Omental fat pad (tissue), 4 donors: ENCODE measurements at places on chromosomes 7 and 10. TPM values are rescaled to one million over a fixed set of nuclear protein-coding genes. Genes with fewer than 3 reads are reported as not detected.

DNA sequence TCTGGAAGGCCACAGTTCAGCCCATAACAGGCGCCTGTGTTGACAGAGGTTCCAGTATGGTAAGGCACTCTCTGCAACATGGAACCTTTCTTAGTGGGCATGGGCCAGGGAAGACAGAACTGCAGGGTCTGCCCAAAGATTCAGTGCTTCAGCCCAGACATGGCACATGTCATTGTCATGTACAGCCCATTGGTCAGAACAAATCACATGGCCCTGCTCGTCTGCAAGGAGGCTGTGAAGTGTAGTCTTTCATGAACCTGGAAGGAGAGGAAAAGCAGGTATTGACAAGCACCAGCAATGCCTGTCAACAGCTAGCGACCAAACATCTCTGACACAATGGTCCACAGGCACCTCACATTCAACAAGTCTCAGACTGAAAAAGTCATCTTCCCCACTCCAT is 30.4 kb upstream of the CHCHD3 start:
- DNase-seq = no peak

DNA sequence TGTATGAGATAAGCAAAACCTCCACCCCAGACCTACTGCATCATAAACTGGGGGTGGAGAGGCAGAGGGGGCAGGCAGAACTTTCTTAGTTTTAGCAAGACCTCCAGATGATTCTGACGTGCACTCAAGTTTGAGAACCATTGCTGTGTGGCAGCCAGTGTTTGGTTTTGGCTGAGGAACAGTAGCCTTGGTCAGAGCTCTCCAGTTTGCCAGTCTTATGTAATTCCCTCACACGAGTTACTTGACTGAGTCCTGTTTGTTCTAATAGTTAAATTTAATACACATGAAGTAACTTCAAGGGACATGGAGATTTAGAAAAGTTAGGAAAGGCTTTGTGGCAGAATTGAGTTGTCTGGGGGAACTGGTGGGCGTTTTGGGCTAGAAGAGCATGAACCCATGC is 38.5 kb downstream of the GARS1 start:
- no peak for DNase-seq

SEPTIN7 gene
- total RNA-seq = 195 TPM

NSMCE4A gene
- total RNA-seq = 70.4 TPM

C10orf67 gene
- total RNA-seq = not detected

DNA sequence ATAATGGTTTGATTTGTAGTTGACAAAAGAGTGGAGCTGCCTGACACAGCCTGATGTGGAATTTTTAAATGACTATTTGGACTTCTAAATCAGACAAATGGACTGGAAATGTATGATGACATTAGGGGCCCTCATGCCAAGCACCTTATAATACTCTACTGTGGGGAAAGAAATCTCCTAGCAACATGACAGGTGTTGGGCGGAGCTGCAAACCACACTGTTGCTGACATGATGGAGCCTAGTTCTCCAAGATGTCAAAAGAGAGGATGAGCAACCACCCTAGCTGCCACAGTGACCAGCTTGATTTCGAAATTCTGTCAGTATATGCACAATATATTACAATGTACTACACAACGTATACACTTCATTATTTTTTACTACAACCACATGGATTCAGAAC is 65.8 kb downstream of the RHOBTB1 start:
- DNase-seq = no peak

- DNase-seq = no peak
Observed at GRCh38 chr10:62726638-62727037, 77.9 kb upstream of the ADO start.

- DNase-seq = no peak
Observed at GRCh38 chr7:102432442-102433218, 745 bp upstream of the ORAI2 start.

FAM25A gene
- not detected for total RNA-seq

UBE2H gene
- 92.6 TPM for total RNA-seq

DNA sequence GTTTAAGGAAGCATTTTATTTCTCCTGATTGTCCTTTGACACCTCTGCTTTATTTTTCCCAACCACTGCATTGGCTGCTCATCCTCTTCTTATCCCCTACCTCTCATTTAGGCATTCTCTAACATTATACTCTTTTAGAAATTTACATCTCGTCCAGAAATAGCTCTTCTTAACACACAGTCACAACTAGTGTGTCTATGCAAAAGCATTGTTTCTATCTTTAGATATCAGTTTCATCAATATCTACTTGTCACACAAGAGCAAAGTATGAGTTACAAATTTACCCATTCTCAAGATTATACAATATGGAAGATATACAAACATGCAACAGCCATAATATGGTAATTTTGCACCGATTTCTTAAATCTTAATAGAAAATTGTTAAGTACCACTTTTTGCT is 35.7 kb upstream of the MDFIC start:
- no peak for DNase-seq

ZNF727 gene
- 1.1 TPM for total RNA-seq

DNA sequence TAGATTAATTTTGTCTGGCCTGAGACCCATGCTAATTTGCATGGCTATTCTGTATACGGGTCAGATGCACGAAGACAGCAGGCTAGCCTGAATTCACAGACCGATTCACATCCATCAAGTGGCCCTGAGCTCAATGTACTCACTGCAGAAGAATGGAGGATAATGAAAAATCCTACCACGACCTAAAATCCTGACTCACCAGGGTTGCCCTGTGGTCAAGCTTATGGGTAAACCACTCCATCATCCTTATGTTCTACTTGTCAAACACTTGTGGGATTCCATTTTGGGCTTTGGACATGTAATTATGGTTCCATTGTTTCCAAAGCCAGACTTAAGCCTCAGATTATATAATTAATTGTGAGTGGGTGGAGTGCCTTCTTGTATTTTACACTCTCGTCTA is 110.4 kb upstream of the ZNF438 start:
- DNase-seq = no peak

DEPP1 gene
- 215 TPM for total RNA-seq

DNA sequence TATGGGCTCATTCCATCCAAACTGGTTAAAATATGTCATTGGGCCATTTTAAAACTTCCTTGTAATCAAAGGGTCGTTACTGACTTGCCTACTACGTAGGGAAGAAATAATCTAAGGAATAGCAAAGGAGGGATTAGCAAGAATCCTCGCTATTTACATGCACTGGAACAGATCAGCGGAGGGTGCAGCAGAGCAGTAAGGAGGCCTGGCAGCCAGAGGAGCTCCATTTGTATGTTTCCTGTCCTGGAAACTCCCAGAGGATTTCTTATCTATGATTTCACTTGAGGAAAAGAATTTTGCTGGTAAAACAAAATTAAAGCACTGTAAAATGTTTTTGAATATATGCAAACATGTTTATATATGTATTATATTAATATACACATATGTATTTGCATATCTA is 107.3 kb downstream of the TPK1 start:
- DNase-seq = no peak

HTR5A gene
- total RNA-seq = not detected

DNA sequence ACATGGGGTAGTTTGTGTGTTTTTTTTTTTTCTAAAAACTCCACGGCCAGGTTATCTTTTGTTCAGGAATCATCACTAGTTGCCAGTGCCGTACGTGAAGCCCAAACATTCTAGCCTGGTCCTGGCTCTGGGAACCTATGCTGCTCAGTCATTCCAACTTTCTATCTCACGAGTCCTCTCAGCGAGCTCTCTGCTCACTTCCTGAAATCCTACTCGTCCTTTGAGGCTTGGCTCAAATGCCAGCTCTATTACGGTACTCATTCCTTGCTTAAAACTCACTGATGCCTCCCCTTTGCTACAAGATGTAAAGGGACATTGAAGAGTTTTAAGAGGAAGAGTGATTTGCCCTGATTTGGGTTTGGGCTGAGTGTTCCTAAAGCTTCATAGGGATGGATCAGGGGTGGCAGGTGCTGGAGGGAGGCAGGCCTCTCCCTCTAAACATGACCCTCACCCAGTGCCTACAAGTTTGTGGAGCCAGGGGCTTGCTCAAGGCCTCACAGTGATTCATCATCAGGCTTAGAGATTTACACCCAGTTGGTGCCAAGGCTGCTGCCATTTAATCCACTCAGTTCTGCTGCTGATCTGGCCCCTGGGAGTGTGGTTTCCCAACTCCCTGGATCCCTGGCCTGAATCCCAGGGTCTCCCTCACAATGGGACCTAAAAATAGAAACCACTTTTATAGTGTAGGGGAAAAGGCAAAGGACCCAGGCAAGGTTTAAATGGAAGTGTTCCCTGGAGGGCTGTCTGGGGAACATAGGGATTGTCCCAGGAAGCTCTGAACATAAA is 46.1 kb upstream of the R3HCC1L start:
- no peak for DNase-seq

GRCh38 chr10:79285315-79286197 is 61.7 kb upstream of the PPIF start:
- no peak for DNase-seq
